ENCODE measurements at places on chromosomes 7 and 10.

GRCh38 chr10:17989908-17990767 lies 38.4 kb downstream of the SLC39A12 start:
- DNase-seq = no peak

- no peak for DNase-seq
These were observed 68.9 kb upstream of the NFE2L3 start for GRCh38 chr7:26083113-26083512.

GRCh38 chr10:46317889-46318288 lies 31.1 kb downstream of the ANTXRL start:
- no peak for DNase-seq

GRCh38 chr10:113119801-113120200 lies 169.8 kb downstream of the TCF7L2 start:
- DNase-seq = no peak

- no peak for DNase-seq
These were observed at the start of gene CDK5 for GRCh38 chr7:151057506-151057988. CDK5 (minus strand) TSS chr7:151057897; CDS start chr7:151057848, 49 bp downstream.

- DNase-seq = no peak
These were observed 92.5 kb downstream of the CSTF2T start for GRCh38 chr10:51606825-51607462.

DNA sequence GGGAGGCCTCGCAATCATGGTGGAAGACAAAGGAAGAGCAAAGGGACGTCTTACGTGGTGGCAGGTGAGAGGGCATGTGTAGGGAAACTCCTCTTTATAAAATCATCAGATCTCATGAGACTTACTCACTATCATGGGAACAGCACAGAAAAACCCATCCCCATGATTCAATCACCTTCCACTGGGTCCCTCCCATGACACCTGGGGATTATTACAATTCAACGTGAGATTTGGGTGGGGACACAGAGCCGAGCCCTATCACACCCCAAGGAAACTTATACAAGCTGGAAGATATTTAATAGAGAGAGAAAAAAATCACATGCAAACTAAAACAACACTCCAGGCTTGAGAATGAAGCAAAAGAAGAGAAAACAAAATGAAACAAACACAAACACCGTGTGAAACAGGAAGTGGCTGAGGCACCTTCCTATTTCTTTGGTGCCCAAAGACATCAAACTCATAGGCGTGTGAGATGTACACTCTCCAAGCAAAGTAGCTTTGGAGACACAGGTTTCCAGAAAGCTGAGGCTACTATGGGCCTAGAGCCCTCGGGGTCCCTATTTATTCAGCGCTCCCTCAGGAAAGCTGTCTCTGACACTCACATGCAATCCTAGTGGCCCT lies 97.2 kb downstream of the PRKCQ start:
- DNase-seq = no peak

DNA sequence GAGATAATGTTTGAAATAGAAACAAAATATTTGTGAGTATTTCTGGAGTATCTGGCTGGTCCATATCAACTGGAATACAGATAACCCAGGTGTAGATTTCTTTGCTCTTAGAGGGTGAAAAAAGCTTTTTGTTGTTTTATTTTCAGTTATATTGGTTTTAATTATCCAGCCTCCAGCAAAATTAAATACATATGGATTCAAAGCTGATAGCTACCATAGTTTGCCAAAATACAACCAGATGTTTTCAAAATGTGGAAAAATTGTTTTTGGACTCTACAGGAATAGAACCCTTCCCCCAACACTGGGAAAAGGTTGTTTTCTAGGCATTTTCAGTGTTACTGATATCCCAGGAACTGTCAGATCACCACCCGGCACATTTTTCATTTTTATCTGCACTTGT lies 30.1 kb downstream of the LRRC17 start:
- DNase-seq = no peak

DNA sequence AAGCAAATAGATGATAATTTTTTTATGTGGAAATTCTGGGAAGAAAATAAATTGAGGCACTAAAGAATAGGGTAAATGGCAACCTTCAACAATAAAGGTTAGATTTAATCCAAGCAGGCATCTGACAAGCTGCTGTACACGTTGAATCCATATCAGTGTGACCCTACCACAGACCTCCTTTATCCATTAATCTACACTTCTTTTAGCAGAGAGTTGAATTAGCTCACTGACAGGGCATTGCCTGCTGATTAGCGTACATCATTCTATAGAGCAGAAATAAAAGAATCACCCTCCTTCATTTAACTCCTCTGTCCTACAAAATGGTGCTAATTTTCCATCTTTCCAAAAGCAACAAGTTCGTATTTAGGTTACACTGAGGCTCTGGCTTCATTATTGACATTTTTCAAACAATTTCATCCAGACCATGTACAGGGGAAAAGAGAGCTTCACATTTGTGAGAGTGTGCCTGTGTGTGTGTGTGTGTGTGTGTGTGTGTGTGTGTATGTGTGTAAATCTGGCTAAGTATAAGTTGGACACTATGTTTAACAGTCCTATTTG lies 356.0 kb downstream of the TFEC start:
- no peak for DNase-seq

GRCh38 chr7:27520815-27521790 lies 141.6 kb downstream of the HIBADH start:
- DNase-seq = no peak

DNA sequence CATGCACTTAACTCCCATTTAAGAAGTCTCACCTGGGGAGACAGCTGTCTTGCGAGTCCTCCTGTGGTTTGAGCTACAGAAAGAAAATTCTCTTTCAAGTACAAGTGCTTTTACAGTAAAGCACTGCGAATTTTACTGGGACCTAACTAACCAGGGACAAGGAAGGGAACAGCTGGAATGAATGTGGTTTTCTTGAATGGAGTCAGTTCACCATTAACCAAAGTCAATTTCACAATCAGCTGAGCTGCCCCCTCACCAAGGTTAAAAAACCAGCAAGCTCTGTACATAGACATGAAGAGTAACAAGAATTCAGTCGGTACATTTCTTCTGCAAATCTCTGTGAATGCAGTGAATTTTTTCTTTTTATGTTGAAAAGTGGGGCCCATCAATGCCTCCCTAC lies 56.3 kb downstream of the GFRA1 start:
- DNase-seq = no peak

All from effector memory CD4-positive, alpha-beta T cell (primary cell).